ENCODE measurements at places on chromosomes 16 and 17. TPM values are rescaled to one million over a fixed set of nuclear protein-coding genes. Genes with fewer than 3 reads are reported as not detected.

GRCh38 chr16:59783191-59783590, 1049.1 kb upstream of the GOT2 start:
- no peak for DNase-seq

The NGFR gene
- total RNA-seq = 22.5 TPM

DNA sequence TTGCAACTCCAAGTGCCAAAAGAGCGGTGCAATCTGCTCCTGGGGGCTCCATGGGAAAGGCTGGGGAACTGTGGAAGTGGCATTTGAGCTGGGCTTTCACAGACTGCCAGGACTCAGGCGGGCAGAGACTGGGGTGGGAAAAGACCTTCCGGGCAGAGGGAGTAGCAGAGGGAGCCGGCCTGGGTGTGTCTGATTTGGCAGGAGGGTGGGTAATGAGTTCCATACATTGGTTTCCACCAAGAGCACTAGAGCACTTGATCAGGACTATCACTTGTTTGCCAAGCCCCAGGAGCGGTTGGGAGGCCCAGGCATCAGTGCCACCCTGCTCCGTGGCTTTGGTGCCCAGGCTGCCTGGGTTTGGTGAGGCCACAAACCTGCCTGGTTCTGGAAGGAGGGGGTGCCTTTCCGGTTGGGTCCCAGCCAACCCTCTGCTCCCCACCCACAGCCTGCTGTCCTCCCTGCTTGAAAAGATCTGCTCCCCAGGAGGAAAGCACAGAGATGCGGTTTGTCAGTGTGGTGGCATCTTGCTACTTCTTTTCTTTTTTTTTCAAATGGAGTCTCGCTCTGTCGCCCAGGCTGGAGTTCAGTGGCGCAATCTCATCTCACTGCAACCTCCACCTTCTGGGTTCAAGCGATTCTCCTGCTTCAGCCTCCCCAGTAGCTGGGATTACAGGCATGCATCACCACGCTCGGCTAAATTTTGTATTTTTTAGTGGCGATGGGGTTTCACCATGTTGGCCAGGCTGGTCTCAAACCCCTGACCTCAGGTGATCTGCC, 3.5 kb upstream of the TRIM47 start:
- no peak for DNase-seq

The NPW gene
- not detected for total RNA-seq

The DHX58 gene
- total RNA-seq = 18.5 TPM

- DNase-seq = no peak
These were observed 21.1 kb downstream of the STH start for GRCh38 chr17:46020023-46020761.

DNA sequence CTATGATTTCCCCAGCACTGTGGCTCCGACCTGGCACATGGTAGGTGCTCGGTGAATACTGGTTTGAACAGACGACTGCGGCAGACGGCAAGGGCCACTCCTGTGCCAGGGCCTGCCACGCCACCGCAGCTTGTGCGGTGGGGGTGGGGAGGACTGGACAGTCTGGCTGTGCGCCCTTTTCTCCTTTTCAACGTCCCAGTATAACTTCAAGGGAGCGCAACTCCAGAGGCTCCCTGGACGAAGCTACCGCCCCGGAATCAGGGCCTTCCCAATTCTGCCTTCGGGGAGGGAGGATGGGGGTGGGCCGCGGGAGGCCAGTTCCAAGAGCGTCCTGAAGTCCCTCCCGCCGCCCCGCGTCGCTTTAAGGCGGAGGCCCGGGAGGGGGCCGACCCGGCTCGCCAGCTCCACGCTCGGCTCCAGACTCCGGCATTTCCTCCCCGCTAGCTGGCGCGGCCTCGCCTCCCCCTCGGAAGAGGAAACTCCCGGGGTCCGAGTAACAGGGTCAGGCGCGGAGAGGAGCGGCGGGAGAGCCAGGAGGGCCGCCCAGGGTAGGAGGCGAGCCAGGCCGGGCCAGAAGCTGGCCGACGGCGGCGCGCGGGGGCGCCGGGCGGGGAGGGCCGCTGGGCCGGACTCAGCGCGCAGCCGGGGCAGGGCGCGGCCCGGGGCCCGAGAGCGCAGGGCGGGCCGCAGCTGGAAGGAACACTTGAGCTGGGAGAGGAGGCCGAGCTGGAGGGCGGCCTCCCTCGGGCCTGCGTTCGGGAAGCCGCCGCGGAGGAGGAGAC, at the start of gene ITPRIPL2:
Gene ITPRIPL2 (plus strand): TSS at position 388 of the 782 bp plus-strand sequence. CDS start 498 bp downstream, outside the sequence.
- DNase-seq = peak; percentile 69

- no peak for DNase-seq
These were observed 4.7 kb downstream of the PRR29 start for GRCh38 chr17:64002658-64003525.

The OR2C1 gene
- not detected for total RNA-seq

- DNase-seq = no peak
These were observed 529.7 kb downstream of the WWOX start for GRCh38 chr16:78629173-78629572.

DNA sequence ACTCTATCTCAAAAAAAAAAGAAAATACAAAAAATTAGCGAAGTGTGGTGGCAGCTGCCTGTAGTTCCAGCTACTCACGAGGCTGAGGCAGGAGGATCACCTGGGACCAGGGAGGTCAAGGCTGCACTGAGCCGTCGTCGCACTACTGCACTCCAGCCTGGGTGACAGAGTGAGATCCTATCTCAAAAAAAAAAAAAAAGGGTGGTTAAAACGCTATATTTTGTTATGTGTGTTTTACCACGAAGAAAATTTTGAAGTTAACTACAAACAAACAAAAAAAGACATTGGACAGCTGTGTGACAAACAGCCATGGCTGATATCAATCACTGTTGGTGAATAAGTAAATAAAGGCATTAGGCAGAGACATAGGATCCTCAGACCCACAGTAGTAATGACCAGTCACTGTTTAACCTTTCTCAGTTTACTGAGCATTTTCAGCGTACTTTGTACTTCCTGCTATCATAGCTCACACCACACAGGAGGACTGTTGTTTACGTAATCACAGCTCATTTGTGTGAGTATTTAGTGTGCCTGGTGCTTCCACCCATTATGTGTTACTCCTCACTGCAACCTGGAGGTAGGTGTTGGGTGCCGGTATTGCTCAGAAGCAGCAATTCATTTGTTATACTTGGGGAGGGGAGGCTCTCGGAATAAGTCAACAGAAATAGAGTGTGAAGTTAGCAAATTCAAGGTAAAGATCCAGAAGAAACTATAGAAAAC, 55.4 kb downstream of the COPRS start:
- no peak for DNase-seq

The ZDHHC1 gene
- total RNA-seq = 28.7 TPM

GRCh38 chr17:48973806-48974205, 5.4 kb upstream of the GIP start:
- DNase-seq = no peak

The TNS4 gene
- total RNA-seq = 0.14 TPM

The SDR42E1 gene
- total RNA-seq = 0.41 TPM

The SLC38A8 gene
- total RNA-seq = not detected

- no peak for DNase-seq
These were observed 48.9 kb upstream of the DOC2B start for GRCh38 chr17:230395-230770.

The PDILT gene
- total RNA-seq = not detected

The GNG13 gene
- not detected for total RNA-seq

The ABCA9 gene
- 31.5 TPM for total RNA-seq

DNA sequence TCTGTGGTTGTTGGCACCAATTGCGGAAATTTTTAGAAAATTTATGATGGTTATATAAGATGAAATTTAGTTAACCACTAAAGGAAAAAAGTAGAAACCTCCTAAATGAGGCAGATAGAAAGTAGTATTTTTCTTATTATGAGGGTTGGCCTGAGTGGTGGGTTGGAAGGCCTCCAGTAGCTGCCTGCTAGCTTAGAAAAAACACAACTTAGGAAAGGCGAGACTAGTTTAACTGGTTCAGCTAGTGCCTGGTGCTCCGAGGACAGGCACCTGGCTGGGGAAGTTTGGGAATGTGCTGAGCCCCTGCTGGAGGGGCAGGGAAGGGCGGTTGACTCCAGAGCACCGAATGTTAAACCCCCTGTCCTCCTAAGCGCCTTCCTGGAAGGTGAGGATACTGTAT, 19.9 kb downstream of the LDHD start:
- no peak for DNase-seq

The ABCC3 gene
- total RNA-seq = 143 TPM

- DNase-seq = no peak
These were observed 33.1 kb downstream of the DNAH3 start for GRCh38 chr16:21117567-21117966.

DNA sequence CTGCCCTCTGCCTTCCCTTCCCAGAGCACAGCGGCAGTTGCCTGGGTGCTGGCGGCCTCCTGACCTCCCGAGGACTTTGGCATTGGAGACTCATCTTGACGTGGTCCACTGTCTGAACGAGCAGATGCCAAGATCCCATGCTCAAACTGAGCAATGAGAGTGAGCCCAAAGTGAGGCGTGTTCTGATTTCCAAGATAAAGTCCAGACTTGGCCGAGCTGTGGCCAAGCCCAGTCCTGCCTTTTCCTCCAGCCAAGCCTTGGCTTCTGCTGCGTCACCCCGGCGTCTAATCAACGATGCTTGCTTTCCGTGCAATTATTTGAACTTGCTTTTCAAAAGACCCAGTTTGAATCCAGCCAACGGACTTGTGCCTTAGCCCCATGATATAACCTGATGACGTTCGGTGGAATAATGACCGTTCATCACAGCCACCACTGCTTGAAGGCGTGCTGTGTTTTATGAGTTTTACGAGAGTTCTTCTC, 179.2 kb downstream of the IRF8 start:
- DNase-seq = no peak

DNA sequence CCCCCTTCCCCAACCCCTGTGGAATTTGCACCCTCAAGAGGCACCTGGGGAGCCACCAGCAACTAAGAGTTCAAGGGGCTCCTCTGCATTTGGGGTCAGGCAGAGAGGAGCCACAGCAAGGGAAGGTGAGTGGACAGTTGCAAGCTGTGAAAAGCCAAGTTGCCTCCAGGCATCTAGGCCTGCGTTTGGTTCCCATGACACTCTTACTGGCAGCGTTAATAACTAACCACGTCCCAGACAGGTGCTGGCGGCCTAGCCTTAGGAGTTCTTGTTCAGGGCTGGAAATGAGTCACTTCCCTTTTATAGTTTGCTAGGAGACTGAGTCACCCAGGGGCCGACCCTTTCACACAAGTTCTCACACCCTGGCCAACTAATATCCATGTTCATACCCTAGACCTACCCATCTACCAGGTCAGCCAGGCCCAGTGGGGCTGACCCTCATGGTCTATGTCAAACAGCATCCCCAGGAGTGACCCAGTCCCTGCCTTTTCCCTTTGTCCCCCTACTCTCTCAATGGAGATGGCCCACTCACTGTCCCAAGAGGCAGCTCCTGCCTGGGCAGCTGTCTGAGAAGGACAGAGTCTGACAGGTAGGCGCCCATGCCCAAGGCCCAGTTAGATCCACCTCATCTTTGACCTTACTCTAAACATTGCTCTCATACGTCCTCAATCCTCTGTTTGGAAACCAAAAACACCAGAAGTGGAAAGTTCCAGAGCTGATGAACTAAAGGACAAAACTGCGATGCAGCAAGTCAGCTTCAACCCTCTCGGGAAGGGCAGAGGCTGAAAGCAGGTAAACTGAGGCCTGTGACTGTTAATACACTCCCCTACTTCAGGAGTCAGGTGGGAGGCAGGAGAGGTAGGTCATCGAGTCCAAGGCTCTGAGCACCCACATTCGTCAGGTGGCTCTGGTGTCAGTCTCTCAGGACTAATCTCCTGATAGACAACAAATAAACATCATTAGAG, 300.6 kb downstream of the SOX9 start:
- DNase-seq = no peak

GRCh38 chr17:3771140-3771539, 29.8 kb downstream of the ITGAE start:
- no peak for DNase-seq

- DNase-seq = no peak
These were observed 55.9 kb upstream of the SREBF1 start for GRCh38 chr17:17892731-17893130.

DNA sequence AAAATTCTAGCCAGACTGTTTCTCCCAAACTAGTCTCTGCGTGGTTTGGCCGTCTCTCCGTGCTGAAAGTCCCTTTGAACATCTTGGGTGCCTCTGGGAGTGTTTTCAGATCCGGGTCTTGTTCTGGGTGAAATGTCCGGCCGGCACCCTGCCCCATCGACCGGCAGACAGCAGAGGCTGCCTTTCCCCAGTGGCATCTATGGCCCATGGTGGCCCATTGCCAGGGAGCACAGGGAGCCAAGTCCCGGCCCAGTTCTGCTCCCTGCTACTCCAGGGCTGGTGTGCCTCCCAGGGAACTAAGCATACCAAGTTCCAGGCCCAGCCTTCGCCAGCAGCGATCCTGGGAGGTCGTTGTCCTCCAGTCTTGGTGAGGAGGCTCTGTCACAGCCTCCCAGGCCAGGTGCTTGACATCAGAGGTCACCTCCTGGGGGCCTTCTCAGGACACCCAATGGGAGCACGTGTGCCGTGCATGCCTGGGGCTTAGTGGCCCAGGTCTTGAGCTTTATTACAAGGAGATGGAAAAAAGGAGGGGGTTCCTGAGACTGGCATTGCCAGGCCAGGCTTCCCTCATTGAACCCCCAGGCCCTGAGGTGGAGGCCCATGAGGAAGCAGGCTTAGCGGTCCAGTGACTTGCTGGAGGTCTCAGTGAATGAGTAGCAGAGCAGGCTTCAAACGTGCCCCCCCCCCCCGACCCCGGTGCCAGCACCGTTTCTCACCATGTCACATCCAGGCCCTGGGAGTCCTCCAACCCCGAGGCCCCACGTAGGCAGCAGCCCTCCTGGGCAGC, 54.0 kb downstream of the PGS1 start:
- DNase-seq = no peak

- no peak for DNase-seq
These were observed 86.5 kb downstream of the ABCA8 start for GRCh38 chr17:68868708-68869107.

- no peak for DNase-seq
These were observed 6.9 kb downstream of the MT1X start for GRCh38 chr16:56689171-56689570.

DNA sequence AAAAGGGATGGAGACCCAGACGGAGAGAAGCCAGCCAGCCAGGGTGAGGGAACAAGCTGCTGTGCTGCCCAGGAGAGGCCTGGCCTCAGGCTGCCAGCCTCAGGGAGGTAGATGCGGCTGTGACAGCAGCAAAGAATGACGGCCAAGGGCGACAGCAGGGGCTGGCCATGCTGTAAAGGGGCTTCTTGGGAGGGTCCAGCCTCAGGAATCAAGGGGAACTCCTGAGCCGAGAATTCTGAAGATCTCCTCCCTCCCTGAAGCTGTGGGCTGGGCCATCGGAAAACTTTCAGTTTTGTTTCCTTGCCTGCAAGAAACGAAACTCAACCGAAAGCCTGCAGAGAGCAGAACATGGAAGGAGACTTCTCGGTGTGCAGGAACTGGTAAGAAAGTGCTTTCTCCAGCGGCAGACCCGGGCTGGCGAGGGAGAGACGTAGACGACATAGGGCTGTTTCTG, at the start of gene XAF1:
Gene XAF1 (plus strand): TSS at position 316 of the 454 bp plus-strand sequence. CDS start 33 bp downstream, at position 349.
- no peak for DNase-seq

The RASD1 gene
- 23.0 TPM for total RNA-seq

GRCh38 chr17:40558890-40559563, 6.2 kb downstream of the CCR7 start:
- DNase-seq = no peak

DNA sequence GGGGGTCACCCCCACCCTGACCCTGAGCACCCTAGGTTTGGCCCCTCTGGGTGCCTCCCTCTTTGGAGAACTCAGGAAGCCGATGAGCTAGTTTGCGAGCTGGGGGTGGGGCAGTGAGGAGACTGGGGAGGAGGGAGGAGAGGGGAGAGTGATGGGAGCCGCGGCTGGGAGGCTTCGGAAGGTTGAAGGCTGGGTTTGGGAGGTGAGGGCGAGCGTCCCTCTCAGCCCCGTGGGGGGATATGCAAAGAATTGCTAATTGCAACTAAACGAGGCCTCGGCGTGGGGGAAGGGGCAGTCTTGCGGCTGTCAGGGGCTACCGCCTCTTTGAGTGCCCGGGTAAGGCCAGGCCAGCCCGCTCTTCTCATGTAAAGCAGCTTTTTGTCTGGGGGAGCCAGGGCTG, 17.6 kb upstream of the FZD2 start:
- no peak for DNase-seq
